ENCODE measurements at places on chromosomes 4 and X.

DNA sequence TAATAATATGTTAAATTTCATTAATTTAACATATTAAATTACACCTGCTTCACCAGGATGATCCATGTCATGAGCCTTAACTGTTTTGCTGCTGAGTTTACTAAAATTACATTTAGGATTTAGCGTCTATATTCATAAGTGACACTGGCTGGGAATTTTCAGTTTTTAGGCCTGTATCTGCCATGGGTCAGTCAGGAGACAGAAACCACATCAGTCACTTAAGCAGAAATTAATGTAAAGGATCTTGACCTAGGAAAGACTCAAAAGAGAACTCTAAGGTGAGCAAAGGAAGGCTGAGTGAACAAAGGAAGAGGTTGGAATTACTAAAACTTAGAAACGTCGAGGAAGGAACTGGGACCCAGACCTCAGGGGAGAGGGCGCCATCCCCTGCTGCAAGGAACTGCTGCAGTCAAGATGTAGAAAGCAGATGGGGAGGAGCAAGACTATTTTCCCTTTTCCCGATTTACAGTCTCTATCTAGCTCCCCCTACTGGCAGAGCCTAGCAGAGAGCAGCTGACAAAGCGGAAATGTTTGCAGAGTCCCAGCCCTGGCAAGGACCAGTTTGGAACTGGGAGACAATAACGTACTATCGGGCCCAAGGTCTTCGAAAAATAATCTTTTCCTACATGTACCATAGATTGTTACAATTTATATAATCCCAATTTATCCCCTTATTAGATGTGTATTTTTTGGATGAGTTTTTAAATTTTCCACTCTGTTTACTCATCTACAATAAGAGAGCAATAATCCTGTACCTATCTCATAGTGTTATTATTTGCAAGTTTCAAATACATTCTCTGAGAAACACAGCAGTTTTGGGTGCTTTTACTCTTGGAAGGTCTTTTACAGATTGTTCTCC lies 22.6 kb upstream of the RBBP7 start:
- DNase-seq, result peak; percentile 13

- DNase-seq, result no peak
Measured at GRCh38 chr4:55032788-55033187, 92.6 kb downstream of the KDR start.

- no peak for DNase-seq
Measured at GRCh38 chr4:150662686-150663085, 80.7 kb downstream of the MAB21L2 start.

- DNase-seq, result no peak
Measured at GRCh38 chrX:1558761-1559468, 21.9 kb upstream of the P2RY8 start.

GRCh38 chrX:23737413-23737812 lies 5.7 kb downstream of the ACOT9 start:
- DNase-seq, result no peak

DNA sequence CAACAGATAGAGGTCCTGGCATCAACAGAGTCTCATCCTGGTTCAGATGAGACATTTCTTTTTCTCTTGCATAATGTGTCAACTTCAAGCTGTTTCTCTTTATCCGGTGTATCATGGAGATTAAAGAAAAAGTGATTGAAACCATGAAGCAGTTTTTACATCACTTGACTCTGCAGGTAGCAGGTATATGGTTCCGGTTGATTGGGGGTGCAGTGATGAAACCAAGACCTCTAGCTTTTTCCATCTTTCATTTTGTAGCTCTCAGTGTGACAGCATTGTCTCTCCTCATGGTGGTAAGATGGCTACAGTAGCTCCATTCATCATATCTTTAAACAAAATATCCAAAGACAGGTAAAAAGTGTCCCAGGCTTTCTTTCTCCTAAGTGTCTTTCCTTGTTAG lies 2.4 kb upstream of the HOPX start:
- DNase-seq, result no peak

DNA sequence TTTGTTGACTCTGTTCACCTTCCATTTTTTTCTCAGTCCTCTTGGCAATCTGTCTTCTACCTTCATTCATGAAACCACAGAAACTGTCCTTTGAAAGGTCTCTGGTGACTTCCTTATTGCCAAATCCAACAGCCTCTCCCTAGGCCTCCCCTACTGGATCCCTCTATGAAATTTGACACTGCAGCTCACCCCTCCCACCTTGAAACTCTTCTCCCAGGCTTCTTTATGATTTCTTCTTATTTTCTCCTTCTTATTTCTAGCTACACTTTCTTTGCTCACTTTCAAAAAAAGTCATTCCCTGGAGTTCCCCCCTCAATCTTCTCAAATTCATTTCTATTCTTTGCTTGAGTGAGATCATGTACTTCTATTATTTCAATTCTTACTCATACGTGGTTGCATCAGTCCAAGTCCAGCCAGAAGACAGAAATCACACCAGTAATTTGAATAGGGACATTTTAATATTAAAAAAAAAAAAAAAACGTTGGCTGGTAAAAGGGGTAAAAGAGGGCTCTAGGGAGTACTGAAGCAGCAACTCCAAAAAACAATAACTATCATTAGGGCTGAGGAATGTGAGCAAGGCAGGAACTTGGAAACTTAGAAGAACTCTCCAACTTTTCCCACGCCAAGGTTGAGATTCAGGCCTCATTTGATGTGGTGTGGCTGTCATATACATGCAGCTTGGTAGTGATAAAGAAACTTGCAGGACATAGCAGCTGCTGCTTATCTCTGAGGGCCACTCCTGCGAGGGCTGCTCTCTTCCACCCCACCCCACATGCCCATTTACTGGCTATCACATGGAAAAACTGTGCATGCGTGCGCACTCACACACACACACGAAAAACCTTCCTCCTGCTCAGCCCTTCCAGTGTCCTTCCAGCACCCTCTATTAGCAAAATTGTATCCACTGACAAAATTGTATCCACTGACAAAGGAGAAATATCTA lies 169.8 kb upstream of the GALNT7 start:
- DNase-seq, result no peak

DNA sequence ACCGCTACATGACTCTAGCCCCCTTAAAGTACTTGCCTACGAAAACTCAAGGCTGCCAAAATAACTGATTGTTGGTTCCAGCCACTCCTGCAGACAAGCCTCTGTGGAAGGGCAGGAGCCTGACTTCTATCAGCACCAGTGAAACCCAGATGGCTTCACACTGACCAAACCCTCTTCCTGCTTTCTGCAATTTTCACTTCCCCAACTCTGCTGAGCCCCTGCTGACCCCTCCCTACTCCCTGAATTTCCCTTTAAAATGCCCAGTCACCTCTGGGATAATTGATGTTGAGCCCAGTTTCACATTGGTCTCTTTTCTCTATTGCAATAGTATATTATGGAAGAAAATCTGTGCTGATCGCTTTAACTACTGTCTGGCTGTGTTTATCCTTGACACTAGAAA lies 61.6 kb upstream of the STS start:
- DNase-seq, result no peak

DNA sequence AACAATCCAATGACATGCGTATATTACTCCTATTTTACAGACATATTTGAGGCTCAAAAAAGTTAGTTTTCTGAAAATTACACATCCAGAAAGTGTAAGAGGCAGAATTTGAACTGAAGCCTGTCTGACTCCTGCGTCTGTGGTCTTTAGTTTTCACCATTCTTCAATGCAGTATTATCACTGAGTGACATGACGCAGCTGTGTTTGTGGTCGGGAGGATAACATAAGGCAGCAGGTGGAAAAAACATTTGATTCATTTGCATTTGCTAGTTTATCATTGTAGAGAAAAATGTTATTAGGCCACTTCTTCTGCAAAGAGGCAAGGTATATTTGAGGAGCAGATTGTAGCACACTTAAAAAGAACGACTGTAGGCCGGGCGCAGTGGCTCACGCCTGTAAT lies 186.7 kb downstream of the TENM3 start:
- no peak for DNase-seq

- DNase-seq, result no peak
Measured at GRCh38 chr4:186193851-186194250, 2.5 kb downstream of the CYP4V2 start.

DNA sequence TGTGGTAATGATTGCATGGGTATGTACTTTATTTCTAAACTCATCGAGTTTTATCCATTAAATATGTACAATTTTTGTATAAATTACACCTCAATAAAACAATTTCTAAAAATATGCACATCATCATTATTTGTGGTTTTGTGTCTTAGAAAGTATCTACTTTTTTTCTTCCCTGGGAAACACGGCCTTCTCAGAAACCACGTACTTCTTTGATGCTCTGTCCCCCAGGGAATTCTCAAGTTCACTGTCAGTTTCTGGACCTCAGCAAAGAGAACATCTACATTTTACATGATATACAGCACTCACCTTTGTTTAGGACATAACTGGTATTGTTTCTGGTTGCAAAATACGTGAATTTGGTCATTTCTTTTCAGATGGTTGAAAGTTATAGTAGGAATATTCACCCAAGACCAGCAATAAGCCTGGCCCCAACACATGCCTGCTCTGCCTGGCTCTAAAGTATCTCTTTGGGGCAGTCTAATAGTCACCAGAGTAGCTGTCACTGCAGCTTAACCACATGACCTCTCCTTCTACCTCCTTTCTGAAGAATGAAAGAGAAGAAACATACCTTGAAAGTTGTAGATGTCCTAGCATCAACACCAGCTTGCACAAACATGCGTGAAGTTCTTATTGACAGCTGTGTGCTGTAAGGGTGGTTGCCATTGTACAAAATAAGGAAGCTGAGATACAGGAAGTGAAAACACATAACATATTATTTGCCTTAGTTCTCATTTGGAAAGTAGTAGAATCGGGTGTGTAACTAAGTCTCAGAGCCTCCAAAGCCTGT lies 48.4 kb upstream of the SPANXN4 start:
- DNase-seq, result no peak

DNA sequence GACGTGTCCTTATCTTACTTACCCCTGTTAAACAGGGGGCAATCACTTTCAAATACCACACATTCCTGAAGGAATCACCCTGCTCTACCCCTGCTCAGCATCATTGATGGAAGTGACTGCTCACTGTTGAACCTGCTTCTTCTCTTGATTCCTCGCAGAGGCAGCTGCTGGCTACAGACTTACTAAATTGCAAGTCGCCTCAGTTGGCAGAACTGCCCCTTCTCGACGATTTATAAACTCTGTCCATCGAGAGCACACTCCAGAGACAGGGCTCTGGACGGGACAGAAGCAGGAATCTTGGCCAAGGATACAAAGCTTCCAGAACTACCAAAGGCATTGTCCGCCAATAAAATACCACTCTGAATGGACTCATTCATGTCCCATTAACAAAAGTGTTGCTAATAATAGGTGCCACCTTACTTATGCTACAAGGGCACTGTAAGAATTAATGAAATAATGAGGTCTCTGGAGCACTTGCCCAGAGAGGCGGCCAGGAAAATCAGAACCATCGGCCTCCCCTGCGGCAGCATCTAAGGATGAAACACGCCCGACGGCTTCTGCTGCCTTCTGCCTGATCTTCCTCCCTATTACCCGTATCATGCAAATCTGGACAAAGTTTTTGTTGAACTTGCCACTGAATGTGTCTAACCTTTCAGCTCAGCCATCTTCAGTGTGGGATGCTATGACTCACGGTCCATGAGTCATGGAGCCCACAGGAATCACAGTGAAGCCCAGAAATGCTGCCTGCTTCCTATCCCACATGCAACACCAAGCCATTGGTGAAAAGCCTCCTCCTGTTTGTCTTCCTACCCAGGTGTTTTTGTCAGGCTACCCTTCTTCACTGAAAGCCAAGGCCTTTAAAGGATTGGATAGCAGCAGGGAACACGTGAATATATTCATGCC lies 164.9 kb downstream of the MAML3 start:
- no peak for DNase-seq

GRCh38 chr4:89805297-89805696 lies 31.7 kb downstream of the SNCA start:
- no peak for DNase-seq

DNA sequence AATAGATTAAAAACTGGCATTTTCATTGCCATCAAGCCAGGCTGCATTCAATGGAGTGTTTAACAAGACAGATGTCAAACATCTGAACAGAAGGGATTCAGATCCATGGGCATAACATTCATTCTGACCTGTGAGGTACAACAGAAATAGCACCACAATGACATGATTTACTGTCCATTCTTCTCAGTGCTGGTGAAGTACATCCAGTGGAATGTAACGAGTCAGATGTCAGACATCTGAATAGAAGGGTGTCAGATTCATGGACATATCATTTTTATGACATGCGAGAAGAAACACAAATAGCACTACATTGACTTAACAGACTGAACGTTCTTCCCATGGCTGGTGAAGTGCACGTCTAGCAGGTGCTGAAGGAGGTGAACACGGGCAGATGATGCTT lies 186.4 kb downstream of the PPP4R3C start:
- no peak for DNase-seq

- no peak for DNase-seq
Measured at GRCh38 chr4:39178706-39179105, 3.6 kb upstream of the WDR19 start.

DNA sequence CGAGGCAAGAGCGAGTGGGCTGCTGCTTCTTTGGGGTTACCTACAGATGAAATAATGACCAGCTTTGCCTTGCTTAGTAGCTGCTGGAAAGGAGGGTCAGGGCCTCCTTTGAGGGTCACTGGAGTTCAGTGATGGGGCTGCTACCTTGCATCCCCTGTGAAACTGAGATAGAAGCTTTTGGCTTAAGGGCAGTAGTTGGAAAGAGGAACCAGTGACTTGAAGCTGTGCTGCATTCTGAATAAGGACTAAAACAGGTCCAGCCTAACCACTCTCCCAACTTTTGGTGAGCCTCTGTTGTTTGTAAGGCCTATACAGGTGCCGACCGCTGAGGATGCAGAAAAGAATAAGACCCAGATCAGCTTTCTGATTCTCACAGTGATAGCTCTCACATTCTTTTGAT lies 41.2 kb downstream of the RASL11B start:
- DNase-seq, result no peak

DNA sequence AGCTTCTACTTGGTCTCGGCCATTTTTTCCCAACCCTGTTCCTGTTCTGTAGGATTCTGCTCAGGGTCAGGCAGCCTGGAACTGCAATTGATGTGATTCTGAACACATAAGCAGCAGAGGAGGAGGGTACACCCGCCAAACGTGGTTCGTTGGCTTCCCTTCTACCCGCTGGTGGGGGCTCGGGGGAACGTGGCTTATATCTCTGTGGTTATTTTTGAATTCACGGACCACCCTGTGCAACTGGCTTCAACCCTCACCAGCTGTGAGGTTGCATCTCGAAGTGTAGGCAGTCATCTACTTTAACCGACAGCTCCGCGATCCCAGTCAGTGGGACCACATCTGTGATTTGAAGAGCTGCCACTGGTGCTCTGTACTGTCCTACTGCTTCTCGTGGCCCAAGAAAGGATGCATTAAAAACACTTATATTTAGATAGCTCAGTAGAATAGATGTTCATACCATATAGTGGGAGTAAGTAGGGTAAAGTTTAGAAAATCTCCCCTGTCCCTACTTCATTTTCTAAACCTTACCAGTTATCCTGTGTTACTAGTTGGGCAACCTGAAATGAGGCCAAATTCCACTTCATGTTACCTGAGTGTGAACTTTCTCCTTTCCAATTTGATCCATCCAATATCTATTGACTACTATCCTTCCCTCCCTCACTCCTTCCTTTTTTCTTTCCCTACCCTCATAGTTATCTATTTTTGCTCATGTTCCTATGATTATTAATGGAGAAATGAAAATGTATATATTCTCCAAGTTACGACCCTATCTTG lies 80.4 kb upstream of the BCOR start:
- DNase-seq, result no peak
